Caudate nucleus (tissue), 63 donors: ENCODE measurements at places on chromosomes 1 and 21.

- no peak for DNase-seq
These were observed 490.3 kb downstream of the TTLL7 start for GRCh38 chr1:83508485-83509151.

- DNase-seq = no peak
These were observed 588.8 kb downstream of the NEGR1 start for GRCh38 chr1:71693581-71693980.

GRCh38 chr1:96388421-96389310 lies 332.9 kb upstream of the PTBP2 start:
- no peak for DNase-seq

GRCh38 chr21:38761531-38761930 lies 44.2 kb upstream of the ETS2 start:
- no peak for DNase-seq

GRCh38 chr1:24275510-24275909 lies 43.6 kb upstream of the GRHL3 start:
- no peak for DNase-seq

- DNase-seq = no peak
These were observed 10.5 kb upstream of the RPTN start for GRCh38 chr1:152169366-152170025.

DNA sequence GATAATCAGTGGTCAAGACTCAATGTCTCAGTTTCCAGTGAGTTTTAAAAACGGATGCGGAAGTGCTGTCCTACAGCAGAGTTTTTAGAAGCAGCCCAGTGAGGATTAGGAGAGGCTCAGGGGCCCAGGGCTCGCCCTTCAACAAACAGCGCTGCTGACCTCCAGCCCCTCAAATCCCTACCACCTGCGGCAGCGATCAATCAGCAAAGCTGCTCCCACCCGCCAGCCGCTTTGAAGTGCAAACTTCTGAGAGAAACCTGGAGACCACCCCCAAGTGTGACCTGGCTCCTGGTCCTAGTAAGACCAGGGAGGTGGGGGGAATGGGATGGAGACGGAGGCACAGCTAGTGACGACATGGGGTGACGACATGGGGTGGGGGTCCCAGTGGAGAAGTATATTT lies 14.4 kb downstream of the ZBTB17 start:
- no peak for DNase-seq

DNA sequence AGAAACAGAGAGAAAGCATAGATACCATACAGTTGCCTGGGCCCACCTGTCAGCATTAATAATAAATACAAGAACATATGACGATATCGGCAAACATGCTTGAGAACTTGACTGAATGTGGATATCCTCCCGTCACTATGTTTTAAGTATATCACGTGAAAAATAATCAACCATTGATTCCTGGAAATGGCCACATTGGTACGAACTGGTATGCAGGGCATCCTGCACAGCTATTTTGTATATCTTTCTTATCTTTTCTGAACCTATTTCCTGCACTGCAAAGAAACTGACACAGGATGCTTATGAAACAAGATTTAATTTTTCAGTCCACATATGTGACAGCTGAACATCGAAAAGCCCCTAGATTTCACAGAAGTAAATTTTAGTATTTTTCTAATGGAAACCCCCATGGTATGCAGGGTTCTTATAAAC lies 22.8 kb upstream of the RGS1 start:
- DNase-seq = no peak

- no peak for DNase-seq
These were observed 166.1 kb downstream of the AJAP1 start for GRCh38 chr1:4820543-4820942.

GRCh38 chr1:245682638-245683628 lies 528.1 kb downstream of the KIF26B start:
- no peak for DNase-seq

GRCh38 chr1:20174937-20175666 lies 10.8 kb upstream of the UBXN10 start:
- DNase-seq = no peak

DNA sequence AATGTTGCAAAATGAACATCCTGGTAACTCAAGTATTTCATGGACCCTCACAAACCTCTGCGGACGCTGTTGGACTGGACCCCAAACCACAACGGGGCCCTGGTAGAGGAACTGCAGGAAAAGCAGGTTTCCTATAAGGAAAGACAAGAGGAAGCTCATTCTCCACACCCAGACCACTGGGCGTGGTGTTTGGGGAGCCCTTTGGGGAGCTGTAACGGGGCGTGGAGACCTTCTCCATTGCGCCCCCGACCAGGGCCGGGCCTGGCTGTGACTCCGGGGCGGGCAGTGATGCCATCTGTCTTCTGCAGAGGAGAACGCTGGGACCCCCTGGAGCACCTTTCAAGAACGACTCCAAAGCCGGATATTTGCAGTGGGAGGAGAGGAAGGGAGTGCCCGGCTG lies 30.0 kb upstream of the AGPAT3 start:
- no peak for DNase-seq

DNA sequence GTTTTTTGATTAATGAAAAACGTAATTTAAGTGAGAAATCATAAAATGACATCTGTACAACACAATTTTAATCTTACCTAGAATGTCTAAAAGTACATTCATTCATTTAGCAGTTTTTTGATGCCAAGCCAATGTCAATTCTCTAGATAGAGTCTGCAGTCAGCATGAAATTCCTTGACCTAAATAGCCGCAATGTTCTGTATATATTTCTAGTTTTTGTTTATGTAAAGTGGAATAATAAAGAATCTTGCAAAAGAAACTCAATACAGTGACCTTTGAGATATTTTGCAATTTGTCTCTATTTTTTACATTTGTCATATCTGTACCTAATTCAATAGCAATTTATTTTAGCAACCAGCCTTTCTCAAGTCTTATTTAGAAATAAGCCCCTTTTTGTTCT lies 176.0 kb downstream of the ATP6V1G3 start:
- no peak for DNase-seq

DNA sequence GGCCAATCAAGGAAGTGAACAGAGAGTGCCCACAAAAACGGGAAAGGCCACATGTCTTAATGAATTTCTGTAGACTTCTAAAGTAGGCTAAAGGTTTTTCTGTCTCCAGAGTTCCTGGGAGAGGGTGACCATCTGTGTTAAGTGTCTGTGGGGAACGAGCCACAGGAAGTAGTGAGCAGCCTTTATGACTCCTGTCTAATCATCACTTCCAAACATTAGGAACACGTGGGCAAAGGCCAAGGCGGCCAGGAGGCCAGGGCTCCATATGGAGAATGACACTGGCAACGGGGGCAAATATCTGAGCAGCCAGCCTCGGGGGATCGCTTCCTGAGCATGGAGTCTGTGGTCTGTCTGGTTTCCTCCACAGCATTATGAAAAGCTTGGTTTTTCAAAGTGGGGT lies 7.1 kb downstream of the FAM89A start:
- DNase-seq = peak; percentile 1

- DNase-seq = no peak
These were observed 40.9 kb downstream of the IGSF21 start for GRCh38 chr1:18148461-18148860.

DNA sequence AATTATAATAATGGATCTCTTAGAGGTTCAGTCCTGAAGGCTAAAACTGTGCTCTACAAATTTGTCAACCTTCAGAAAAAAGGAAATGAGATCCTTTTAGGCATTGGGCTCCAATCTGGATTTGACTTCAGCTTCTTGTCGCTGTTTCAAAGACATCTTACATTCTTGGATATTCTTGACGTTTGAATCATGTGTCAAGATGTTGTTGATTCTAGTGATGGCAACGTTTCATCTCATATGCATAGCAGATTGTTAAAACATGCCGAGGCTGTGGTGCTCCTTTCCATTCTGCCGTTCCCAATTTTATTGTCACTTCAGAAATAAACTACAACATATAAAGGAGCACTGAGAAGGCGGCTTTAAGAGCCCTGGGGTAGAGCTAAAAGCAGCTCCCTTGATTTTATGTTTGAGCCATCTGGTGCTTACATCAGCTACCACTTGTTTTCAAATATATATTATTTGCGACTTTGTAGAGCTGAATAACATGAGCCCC lies 467.6 kb upstream of the ZRANB2 start:
- no peak for DNase-seq

GRCh38 chr1:229229137-229229720 lies 41.7 kb upstream of the RAB4A start:
- DNase-seq = no peak

- DNase-seq = no peak
These were observed 694 bp downstream of the TMEM167B start for GRCh38 chr1:109091078-109091838.

- no peak for DNase-seq
These were observed 515.9 kb upstream of the PKN2 start for GRCh38 chr1:88168126-88168525.

DNA sequence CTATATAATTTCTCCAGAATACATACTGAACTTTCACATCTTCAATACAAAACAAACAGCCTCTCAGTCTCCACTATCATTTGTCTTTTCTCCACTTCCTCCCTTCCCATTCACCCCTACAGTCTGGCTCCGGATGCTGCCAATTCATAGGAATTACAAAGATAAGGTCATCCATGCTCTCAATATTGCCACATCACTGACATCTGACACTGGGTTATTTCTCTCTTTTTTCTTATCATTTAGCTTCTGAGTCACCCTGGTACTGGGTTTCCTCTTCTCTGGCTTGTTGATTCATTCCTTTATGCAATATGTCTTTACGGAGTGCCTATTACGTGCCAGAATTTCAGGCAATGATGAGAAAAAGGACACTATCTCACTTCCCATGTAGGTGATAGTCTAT lies 3.1 kb upstream of the SH3BP5L start:
- DNase-seq = no peak

- no peak for DNase-seq
These were observed 43.1 kb upstream of the TNFSF18 start for GRCh38 chr1:173093691-173094445.

- no peak for DNase-seq
These were observed 318.5 kb upstream of the B3GALT2 start for GRCh38 chr1:193504920-193505319.

GRCh38 chr1:118987468-118988185 lies 516 bp downstream of the TBX15 start:
- no peak for DNase-seq

- DNase-seq = no peak
These were observed 36.8 kb downstream of the UBE2U start for GRCh38 chr1:64240206-64240605.

DNA sequence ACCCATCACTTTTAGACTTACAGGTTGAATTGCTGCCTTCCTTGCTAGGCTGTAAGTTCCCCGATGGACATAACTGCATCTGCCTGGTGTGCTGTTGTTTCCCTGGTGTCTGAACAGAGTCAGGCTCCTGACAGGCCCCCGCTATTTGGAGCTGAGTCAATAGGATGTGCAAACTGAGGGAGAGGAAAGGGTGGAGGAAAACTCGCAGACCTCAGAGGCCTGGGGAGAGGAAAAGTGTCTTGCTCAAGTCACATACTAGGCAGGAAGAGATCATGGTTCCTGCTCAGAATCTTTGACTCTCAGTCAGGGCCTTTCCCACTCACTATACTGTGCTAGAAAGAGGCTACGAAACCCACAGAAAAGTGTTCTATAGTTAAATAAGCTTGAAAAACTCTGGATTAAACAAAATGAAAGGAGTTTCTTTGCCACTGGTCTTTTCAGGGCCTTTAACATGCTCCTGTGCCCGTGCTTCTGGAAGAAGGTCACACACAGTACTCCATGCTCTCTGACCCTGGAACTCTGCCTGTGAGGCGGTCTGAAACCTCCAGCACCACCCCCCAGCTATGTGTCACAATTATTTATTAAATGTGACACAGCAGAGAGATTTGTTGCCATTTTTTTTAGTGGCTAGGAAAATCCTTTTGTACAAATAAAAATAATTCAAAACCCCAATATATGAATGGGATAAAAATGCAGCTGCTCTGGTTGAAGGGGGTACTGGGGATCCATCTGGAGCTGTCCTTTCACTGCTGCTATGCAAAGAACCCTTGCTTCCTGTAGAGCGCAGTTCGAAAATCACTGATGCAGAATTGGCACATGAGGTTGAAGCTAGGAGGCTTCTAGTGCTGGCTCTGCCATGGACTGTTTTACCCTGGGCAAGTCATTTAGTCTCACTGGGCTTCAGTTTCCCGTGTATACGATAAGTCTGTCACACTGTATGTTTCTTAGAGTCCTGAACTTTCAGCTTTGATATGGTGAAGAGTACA lies 20.1 kb upstream of the CDCP2 start:
- DNase-seq = no peak

GRCh38 chr1:228161362-228161761 lies 4.2 kb upstream of the IBA57 start:
- no peak for DNase-seq

GRCh38 chr1:232650418-232650817 lies 20.5 kb upstream of the SIPA1L2 start:
- DNase-seq = no peak

GRCh38 chr1:107776900-107777663 lies 187.9 kb downstream of the VAV3 start:
- DNase-seq = no peak

- DNase-seq = no peak
These were observed 14.4 kb upstream of the MRPL55 start for GRCh38 chr1:228123505-228123904.

- no peak for DNase-seq
These were observed 87.9 kb downstream of the MATN1 start for GRCh38 chr1:30635391-30635975.

GRCh38 chr1:217552339-217552951 lies 78.4 kb downstream of the GPATCH2 start:
- DNase-seq = no peak

- no peak for DNase-seq
These were observed 1202.9 kb downstream of the NCAM2 start for GRCh38 chr21:22201126-22201525.

GRCh38 chr1:53685272-53686051 lies 53.5 kb downstream of the GLIS1 start:
- no peak for DNase-seq

DNA sequence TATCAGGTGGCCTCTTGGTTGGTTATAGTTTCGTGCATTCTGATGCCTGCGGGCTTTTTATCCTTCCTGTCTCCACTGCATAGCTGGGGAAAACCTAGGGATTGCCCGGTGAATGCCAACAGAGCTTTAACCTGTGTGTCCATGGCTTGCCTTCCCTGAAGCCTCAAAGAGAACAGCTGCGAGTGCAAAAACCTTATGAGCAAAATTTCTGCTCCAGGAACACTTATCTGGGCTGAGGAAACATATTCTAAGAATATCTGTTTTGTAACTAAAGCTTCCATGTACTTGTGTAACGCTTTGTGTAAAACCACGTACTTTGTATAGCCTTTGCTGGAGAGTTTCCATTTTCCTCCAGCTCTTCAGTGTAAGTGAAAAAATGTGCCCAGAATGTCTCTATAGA lies 7.2 kb downstream of the CNST start:
- DNase-seq = no peak

GRCh38 chr1:107272321-107272720 lies 131.5 kb downstream of the NTNG1 start:
- no peak for DNase-seq

GRCh38 chr1:172824209-172824608 lies 165.3 kb downstream of the FASLG start:
- DNase-seq = no peak

- no peak for DNase-seq
These were observed 19.1 kb upstream of the KCNA10 start for GRCh38 chr1:110538075-110538474.
